Testis (tissue), 5 donors: ENCODE measurements at places on chromosomes 3 and 15.

- DNase-seq = no peak
Observed at GRCh38 chr3:62962714-62963113, 87.5 kb upstream of the CADPS start.

DNA sequence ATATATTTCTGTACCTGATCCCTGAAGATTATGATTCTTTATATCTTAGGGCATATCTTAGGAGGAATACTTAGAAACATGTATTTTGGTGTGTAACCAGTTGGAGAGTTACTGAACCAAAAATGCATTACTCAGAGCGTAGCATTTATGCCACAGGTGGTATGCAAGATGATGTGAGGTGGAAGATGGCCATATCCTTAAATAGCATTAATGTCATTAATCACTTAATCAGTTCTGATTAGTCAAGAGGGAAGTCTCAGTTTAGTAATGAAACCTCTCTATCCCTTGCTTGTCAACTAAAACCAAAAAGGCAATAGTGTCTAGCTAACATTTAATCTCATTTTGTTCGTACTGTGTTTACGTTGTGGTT is 130.5 kb upstream of the PHLDB2 start:
- no peak for DNase-seq

- no peak for DNase-seq
Observed at GRCh38 chr3:5160321-5160720, 27.2 kb upstream of the EDEM1 start.

DNA sequence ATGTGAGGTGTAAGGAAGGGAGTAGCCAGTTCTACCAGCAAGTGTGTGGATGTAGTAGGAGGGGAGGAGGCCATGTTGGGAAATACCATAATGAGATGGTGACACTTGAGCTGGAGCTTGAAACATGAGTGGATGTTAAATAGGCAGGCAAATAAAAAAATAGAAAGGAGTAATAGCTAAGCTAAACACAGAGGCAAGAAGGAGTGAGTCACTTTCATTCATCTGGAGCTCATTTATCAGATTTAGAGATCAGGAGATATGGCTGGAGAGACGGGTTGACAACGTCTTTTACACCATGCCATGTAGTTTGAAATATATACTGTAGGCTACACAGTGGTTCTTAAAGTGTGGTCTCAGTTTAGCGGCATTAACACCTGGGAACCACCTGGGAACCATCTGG is 390.5 kb downstream of the DIPK2A start:
- DNase-seq = no peak

DNA sequence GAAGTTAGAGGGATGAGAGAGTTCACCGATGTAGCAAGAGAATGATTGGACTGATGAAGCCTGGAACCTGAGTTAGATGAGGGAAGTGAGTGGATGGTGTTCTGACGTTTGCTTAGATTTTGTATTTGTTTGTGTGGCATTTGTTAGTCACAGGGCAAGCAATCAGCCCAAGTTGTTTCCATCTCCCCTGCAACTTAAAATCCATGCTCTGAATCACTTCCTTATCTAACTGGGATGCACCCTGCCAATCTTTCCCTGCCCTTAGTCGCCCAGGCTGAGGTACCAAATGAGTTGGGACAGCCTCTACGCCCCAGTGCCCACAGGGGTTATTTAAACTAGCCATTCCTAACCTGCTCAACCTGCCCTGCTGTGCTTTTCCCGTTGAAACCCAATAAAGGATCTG is 12.6 kb downstream of the PAQR5 start:
- no peak for DNase-seq

DNA sequence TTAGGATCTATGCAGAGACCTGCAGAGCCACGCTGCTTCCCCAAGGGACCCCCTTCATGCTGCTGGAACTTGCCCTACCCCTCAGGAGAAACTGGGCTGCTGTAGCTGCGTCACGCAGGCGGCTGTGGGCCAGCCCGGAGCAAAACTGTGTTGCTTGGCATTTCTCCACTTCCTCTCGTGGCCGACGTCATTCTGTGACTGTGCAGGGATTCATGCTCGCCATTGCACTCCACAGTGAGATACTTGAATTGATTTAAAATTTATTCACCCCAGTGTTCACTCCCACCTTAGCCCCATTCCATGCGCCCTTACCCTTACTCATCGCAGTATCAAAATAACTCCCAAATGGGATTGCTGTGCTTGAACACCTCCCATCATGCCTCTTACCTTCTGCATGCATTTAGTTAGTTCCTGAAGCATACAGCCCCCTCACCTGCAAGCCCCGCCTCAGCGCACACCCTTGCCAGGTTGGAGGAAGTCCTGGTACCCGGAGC is 45.7 kb downstream of the TMEM44 start:
- DNase-seq = no peak

DNA sequence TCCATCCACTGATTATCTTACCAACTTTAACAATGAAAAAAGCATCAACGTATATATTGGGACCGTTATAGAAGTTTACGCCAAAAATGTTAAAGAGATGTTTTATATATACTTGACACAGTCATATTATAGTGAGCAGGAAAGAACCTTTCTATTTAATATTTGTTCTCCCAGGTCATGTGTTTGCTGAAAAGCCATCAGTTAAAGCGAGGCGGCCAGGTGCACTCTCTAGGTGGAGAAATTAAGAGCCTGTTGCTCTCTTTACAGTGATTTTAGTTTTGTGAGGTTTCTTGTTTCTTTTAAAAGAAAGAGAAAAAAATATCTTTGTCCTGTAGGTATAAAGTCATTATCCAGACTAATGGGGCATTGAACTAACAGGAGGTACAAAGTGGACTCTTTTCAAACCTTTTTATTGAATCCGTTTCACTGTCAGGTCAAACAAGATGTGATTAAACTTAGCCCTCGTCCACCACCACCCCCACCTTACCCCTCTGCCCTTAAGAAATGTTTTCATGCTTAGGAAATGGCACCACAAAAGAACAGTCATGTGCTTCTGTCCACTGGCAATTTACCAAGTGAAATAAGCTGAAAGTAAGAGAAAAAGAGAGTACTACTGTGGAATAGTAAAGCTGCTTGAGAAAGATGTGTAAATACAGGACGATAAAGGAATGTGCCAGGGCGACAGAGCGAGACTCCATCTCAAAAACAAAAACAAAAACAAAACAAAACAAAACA is 279.9 kb downstream of the PTPRG start:
- DNase-seq = no peak

DNA sequence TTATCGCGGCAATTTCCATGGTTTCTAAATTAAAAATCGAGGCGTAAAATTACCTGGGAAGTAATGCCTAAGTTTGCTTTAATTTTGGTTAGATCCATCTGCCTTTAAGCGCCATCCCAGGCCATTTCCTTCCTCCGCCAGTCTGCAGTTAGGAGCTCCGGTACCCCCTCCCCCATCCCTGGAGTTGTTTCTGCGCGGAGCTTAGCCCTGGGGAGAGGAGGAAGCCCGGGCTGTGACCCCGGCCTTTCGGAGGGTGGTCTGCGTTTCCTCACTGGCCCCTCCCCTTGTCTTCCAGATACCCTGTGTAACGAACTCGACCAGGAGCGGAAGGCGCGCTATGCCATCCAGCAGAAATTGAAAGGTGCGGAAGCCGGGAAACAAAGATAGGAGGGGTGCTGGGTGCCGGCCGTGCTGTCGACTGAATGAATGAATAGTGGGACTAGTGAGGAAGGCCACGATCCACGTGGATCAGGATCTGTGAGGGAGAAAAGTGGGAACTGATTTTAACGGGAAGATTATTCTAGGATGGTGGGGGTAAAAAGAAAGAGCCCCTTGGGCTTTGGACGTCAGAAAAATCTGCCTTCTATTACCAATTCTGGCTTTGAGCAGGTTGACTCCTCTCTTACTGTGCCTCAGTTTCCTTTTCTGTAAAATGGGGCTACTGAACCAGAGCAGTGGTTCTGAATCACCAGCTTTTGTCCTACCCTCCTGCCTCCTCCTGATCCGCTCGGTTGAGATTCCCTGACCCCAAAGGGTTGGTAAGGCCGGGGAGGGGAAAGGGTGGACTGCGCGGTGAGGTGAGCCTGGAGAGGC is 6.7 kb downstream of the RNU6-1 start:
- DNase-seq = no peak

DNA sequence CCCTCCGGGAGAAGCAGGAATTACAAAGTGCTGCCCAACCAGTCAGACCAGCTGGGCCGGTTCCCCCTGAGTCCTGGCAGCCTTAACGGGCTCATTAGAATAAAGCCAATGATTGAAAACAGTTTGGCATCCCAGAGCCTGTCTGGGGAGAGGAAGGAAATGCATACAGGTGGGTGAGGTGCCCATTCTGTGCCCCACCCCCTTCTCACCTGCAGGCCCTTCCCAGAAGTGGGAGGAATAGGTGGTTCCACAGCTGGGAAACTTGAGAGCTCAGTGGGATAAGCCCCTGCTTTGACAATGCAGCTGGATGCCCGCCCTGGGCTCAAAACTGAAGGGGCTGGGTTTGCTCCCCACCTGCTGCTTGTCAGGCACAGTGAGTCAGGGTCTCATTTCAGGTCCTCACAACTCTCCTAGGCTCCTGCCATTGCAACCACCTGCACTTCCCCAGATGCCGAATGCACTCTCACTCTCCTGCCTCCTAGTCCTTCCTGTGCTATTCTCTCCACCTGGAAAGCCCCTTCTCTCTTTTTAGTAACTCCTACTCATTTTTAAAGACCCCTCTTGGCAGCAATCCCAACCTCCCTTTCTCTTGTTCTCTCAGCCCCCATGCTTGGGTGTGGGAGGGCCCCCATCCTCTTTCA is 5.5 kb upstream of the BUB1B start:
- no peak for DNase-seq

DNA sequence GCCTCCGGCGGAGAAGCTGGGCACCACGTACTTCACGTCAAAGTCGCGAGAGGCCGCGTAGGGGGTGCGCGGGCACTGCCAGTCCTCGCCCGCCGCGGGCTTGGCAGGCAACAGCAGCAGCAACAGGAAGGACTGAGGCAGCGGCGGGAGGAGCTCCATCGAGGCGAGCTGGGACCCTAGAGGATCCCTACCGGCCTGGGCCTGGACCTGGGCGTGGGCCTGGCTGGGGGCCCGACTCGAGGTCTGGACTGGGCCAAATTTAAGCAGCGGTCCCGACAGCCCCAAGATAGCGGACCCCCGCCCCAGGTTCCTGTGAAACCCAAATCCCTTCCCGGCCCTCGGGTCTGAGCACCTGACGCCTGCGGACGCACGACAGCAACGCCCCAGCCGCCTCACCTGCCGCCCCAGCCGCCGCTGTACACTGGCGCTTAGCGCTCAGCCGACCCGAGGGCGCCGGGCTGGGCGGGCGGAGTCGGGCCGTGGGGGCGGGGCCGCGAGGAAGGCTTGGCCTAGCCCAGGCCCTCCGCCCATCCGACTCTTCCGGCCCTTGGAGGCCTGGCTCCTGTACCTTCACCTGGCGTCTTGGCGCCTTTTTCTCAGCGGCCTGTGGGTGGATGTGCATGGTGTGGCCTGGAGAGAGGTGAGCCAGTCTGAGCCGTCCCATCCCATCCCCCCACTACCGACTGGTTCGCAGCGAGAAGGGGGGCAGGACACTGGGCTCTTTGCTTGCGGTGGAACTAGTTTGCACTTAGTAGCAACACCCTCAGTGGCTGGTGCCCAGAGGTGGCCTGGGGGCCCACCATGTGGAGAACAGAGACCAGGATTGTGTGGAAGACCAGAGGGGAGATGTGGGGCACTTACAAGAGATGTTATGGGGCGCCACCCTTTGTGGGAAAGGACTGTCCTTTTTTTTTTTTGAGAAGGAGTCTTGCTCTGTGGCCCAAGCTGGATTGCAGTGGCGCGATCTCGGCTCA is at the start of gene MST1R:
Gene MST1R (minus strand): TSS at position 423 of the 974 bp plus-strand sequence. CDS start 264 bp downstream, at position 159.
- DNase-seq = peak; percentile 51

DNA sequence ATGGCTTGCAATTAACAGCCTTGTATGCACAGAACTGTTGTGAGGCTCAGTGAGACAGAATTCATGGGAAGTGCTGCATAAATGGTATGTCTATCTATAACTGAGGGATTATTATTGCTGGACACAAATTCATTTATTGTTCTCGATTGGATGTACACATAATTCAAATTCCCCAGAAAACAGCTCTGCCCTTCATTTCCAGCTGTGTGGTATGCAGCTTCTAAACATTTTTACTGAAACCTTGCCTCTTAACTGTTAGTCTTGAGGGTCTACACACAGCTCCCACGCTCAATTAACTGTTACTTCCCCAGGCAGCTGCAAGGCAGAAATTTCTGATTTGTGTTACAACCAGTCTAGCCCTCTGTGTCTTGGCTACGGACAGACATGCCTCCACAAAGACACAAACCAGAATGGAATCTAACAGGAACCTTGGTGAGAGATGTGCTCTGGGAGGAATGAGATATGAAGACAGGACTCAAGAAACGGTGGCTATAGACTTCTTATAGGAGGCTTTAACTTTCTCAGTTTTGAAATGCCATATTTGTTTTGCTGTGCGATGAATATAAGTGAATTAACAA is 139.7 kb upstream of the TBL1XR1 start:
- DNase-seq = no peak

DNA sequence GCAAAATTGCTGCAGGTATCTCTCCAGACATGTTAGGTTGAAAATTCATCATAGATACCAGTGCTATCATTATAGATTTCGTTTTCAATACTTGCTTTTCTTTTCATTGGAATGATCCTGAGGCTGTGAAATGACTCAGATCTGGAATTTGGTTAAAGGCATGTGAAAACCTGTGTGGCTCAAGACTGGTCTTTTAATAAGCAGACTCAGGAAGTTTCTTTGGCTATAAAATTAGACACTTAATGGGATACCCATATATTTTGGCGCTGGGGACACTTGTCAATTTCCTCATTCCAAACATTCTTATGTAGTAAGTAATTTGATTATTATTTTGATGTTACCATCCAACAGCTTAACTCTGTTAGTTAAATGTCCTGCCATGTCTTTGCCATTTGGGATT is 1041.1 kb upstream of the GBE1 start:
- DNase-seq = no peak

- DNase-seq = no peak
Observed at GRCh38 chr3:149554826-149555225, 80.3 kb downstream of the TM4SF4 start.

- no peak for DNase-seq
Observed at GRCh38 chr3:160953686-160954085, 151.5 kb downstream of the B3GALNT1 start.

DNA sequence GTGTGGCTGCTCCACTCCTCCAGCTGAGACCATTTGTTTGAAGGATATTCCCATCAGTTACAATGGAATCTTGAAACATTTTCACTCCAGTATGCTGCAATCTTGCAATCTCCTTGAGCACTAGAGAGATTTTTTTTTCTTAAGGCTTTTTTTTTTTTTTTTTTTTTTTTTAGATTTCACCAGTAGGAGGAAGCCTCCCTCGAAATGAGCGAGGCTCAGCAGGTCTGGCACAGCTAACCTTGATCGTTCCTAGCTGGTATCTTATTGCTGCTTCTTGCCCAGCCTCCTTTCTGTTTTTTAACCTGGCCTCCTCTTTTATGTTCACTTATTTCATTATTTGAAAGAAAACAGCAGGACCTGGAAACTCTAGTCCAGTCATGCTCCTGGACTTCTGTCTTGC is 48.1 kb downstream of the RAP2B start:
- no peak for DNase-seq

DNA sequence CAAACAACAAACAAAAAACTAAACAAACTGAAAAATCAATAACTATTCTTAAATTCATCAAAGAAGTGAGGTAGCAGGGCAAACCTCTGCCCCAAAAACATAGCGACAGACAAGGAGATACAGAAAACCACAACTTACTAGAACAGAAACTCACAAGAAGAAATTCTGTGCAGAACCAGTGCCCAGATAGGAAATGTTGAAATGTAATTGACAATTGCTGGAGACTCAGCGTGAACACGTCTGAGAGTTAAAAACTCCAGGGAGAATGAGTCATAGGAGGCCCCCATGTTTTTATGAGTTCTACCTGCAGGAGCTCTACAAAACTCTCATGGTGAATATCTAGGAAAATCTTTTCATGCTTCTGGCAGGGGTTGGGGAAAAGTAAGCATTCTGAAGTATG is 95.5 kb upstream of the SETMAR start:
- no peak for DNase-seq
